ENCODE measurements at places on chromosomes 1 and 21. TPM values are rescaled to one million over a fixed set of nuclear protein-coding genes. Genes with fewer than 3 reads are reported as not detected.

- DNase-seq: no peak
Observed at GRCh38 chr1:193846876-193847604, 660.6 kb upstream of the B3GALT2 start.

GRCh38 chr1:76901158-76901767 lies 34.0 kb downstream of the ST6GALNAC5 start:
- DNase-seq: peak; percentile 71

The BTF3L4 gene
- total RNA-seq: 174 TPM

The IFI6 gene
- total RNA-seq: 7.2 TPM

The SHISAL2A gene
- 0.11 TPM for total RNA-seq

The RCC1 gene
- total RNA-seq: 34.8 TPM
